Posterior cingulate gyrus (tissue), 11 donors: ENCODE measurements at places on chromosomes 2 and 18.

DNA sequence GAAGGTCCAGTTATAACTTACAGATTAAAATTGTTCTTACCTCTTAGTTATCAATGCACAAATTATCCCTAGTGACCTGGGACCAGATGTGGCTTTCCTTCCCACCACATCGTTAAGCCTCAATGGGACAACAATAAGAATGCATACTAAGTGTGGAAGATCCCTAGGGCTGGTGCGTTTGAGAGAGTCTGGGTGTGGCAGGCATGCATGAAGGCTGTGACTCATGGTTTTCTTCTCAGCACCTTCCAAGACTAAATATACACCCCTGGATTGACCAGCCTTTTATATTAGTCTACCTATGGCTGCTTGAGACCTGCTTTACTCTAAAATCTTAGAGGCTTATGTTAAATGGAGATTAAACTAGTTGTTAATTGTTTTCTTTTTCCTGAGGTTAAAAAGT, 261.7 kb upstream of the SLC14A2 start:
- no peak for DNase-seq

- DNase-seq = no peak
Observed at GRCh38 chr2:143762176-143762928, 633.1 kb downstream of the ARHGAP15 start.

- no peak for DNase-seq
Observed at GRCh38 chr2:229832510-229832898, 89.3 kb downstream of the TRIP12 start.

- DNase-seq = no peak
Observed at GRCh38 chr18:76808561-76808960, 13.8 kb upstream of the ZNF236 start.
